NCI-H1105 treated with DMSO at 0.1 percent for 48 hours (cell line): ENCODE measurements at places on chromosomes 16 and 17.

DNA sequence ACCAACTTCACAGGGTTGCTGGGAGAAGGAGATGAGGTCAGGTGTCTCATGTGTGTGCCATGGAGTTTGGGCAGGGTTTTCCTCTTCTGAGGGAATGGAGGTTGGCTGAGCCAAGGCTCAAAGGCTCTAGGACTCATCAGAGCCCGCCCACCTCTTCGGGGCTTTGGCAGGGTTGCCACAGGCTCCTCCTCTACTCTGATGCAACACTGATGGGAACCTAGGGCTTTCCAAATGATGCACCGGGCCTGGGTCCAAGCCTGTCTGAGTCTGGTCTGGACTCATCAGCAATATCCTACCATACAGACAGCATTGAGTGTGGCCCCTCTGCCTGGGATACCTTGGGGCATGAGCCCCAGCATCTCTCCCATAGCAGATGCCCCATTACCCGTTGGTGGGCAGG lies 59.5 kb upstream of the LHX1 start:
- no peak for DNase-seq

GRCh38 chr17:69525920-69526841 lies 111.7 kb downstream of the MAP2K6 start:
- DNase-seq, result peak; percentile 40

DNA sequence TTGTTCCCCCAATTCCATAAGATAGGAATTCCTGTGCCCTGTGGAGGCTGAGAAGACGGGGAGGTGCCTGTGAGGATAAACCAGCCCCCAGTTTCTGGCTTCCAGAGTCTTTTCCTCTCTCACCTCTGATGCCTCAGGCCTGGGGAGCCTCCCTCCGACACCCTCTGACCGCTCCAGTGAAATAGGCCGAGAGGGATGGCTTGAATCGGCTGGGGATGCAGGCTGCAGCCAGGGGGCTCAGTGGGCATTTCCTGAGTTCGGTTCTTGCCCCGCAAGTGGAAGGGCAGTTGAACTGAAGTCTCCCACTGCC lies 339.4 kb downstream of the SEC14L1 start:
- DNase-seq, result no peak

- DNase-seq, result no peak
Measured at GRCh38 chr16:12522334-12522733, 281.4 kb downstream of the CPPED1 start.

DNA sequence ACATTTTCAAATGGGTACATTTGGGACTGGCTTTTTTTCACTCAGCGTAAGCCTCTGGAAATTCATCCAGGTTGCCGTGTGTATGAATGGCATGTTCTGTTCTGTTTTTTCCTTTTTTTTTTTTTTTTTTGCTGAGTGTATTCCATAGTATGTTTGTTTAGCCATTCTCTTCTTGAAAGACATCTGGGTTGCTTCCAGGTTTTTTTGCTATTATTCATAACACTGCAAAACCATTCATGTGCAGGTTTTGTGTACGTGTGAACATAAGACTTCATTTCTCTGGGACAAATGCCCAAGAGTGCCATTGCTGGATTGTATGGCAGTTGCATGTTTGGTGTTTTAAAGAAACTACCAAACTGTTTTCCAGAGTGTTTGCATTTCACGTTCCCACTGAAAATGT lies 335.9 kb upstream of the TNRC6C start:
- DNase-seq, result peak; percentile 83

DNA sequence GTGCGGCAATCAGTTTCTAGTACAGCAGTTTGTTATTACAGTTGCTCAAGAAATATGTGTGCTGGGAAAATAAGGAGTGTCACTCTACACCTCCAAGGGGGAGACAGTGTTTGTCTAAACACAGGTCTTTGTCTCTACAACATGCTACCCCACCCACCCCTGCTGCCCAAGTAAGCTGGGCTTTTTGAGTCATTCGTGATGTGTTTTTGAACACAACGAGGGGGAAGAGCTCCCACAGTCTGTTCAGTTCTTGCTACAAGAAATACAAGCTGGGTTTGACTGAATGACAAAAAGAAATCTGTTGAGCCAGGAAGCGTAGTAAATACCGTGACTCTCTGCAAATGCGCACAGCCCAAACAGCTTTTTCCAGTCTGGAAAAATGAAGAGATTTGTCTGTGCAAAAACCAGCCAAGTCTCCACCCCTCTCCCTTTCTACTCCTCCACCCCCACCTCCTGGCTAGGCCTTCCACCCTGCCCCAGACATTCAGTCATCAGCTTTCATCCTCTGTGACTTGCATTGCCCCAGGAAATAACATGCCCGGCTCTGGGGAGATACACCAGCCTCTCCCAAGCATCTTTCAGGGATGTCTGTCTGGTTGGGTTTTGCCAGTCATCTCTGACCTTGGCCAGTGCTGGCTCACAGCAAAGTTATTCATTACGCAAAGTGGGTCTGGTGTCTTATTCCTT lies 25.7 kb downstream of the CHD9 start:
- no peak for DNase-seq

GRCh38 chr16:88700636-88701482 lies 5.3 kb downstream of the RNF166 start:
- DNase-seq, result no peak

GRCh38 chr16:84603140-84603816 lies 14.6 kb downstream of the COTL1 start:
- no peak for DNase-seq

DNA sequence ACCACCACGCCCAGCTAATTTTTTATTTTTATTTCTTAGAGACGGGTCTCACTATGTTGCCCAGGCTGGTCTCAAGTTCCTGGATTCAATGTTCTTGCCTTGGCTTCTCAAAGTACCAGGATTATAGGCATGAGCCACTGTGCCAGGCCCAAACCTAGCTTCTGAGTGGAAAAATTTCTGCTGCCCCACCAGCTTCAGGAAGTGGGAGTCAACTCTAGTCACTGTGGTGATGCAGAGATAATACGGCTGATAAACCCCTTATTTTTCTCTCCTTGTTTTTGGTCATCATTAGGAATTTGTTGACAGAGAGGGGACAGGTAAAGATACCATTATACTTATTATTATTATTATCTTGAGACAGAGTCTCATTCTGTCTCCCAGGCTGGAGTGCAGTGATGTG lies 27.8 kb upstream of the PHOSPHO1 start:
- DNase-seq, result no peak

GRCh38 chr16:8607214-8607613 lies 14.3 kb upstream of the METTL22 start:
- DNase-seq, result no peak

DNA sequence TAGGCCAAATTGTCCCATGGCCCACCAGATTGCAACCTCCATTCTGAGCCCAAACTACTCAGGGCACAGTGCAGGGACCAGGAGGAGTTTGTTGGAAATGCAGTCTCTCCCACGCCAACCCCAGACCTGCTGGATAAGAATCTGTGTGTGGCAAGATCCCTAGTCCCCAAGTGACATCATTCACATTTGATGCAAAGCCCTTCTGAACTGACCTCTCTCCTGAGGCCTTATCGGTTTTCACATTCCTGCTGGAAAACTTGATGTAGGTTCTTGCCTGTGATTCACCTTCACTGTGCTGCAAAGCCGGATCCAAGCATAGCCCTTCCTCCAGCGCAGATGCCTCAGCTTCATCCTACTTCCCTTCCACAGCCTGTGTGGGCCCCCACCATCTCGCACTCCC lies 6.6 kb upstream of the SHCBP1 start:
- DNase-seq, result no peak

- DNase-seq, result peak; percentile 94
Measured at GRCh38 chr17:8226536-8227237, 16.3 kb upstream of the AURKB start.

- no peak for DNase-seq
Measured at GRCh38 chr16:23296994-23297393, 5.1 kb upstream of the SCNN1B start.

DNA sequence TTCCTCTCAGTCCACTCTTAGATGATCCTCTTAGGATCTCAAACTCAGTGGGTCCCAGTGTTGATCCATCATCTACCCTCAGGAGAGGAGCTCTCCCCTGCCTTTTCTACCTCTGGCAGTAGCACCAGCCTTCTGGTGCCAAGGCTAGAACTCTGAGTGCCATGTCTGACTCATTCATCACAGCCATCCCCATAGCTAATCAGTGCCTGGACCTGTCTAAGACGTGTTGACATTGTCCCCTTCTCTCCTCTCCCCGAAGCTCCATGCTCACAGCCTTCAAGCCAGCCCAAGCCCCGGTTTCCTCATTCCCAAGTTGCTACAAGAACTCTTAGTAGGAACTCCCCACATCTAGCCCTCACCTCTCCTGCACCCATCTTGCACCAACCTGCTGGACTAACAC lies 73.5 kb upstream of the GRIN2A start:
- no peak for DNase-seq

DNA sequence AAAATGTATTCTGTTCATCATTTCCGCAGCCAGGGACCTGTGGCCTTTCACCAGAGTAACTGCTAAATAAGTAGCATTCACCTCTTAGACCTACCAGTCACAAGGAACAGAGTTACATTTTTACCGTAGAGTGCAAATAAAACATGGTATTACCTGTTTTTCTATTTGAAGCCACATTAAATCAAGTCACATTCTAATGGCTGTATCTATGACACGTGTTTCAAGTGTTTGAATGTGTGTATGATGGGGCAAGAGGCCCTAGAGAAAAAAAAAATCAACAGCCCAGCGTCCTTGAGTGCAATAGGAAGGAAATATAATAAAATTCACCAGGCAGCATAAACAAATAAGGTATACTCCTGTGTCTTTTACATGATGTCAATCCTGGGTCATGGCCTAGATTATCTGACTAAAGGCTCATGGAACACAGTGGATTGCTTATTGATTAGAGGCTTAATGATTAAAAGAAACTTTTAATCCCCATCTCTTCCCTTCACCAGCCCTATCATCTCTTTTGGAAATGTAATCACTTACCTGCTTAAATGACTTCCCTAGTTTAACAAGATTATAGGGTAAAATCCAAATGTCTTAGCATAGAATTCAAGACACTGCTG lies 168.7 kb upstream of the CDH5 start:
- no peak for DNase-seq

DNA sequence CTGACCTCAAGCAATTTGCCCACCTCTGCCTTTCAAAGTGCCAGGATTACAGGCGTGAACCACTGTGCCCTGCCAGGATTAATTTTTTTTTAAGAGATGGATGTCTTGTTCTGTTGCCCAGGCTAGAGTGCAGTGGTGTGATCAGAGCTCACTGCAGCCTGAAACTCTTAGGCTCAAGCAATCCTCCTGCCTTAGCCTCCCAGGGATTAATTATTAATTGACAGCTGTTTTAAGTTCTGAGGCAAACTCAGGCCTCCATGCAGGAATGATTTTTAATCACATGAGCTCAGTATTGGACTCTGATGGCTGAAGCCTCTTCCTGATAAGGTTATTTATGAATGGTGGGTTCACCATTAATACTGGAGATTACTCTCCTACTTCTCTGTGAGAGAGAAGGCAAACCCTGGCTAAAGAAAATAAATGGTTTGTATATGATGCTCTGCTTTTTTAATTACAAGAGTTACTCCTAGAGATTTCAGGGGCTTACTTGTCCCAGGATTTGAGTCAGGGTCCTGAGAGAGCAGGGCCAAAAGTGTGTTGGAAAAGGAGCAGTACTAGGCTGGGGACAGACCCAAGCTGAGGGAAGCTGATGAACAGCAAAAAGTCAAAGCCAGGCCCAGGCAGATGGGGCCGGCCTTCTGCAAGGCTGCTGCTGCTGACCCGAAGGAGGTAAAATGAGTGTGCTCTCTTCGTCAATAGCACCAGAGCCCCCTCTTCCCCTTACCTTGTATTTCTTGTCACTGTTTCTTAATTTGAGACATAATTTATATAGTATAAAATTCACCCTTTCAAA lies 56.9 kb upstream of the HAS3 start:
- DNase-seq, result no peak

DNA sequence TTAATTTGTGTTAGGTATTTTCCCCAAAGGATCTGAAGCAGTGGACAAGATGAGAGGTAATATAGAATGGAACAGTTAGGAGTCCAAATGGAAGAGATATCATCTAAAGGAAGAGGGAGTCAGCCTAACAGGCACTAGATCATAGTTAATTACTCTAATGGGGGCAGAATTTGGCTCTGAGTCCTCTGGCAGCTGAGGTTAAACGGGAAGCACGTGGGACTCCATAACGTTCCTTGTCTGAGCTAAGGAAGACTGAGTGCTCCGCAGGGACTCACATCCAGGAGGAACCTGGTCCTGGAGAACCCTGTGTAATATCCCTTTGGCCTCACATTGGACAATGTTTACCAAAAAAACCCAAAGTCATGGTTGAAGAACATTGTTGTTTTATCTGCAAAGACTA lies 46.6 kb upstream of the TEX2 start:
- DNase-seq, result no peak
